Smooth muscle cell of the brain vasculature (primary cell): ENCODE measurements at places on chromosomes 11 and 22.

GRCh38 chr11:119126675-119127268 is 5.4 kb downstream of the HINFP start:
- DNase-seq = no peak

- no peak for DNase-seq
Measured at GRCh38 chr11:70071996-70072395, 6.1 kb upstream of the ANO1 start.

DNA sequence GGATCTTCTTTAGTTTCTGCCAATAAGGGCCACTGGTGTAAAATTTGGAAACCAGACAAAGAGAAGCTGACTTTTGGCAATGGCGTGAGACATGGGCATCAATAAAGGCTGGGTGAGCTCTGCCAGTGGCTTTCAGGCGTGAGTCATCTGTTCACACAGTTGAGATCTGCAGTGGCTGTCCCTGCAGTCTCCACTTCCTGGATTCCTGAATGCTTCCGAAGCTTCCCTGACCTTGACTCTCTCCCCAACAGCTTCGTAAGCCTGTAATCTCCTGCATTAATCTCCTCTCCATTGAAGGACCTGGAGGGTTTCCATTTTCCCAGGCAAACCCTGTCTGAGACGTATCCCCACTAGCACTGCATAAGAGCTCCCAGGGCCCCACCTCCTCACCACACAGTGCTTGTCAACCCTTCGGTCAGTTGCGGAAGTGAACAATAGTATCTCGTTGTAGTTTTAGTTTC is 574.7 kb downstream of the TBC1D22A start:
- no peak for DNase-seq

DNA sequence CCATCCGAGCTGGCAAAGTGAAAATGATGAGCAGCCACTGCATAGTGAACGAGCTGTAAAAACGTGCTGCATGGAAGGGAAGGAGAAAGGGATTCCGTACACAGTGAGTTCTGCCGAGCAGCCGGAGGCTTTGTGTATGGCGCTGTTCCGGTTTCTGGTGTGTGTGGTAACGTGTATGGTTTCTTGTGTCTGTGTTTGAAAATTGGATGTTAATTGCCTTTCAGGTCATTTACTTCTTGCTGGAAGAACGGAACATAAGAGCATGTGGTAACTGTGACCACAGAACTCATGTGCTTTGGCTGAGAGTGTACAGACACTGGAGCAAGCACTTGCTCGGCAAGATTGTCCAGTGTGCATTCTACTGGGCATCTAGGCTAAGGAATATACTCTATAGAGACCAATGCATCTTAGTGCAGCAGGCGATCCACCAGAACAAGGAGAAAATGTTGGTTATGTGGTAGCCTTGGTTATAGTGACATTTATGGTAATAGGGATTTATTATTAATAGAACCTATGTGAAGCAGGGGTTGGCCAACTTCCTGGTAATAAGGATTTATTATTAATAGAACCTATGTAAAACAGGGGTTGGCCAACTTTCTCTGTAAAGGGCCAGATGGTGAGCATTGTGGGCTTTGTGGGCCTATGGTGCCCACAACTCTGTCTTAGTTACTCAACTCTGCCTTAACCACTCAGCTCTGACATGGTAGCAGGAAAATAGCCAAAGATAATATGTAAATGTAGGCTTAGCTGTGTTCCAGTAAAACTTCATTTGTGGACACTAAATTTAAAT is 49.2 kb downstream of the GRAMD1B start:
- DNase-seq = no peak

- no peak for DNase-seq
Measured at GRCh38 chr11:44205836-44206235, 104.1 kb downstream of the ALX4 start.
